NCI-H2171 treated with DMSO at 0.1 percent for 48 hours (cell line): ENCODE measurements at places on chromosomes 11 and 22.

DNA sequence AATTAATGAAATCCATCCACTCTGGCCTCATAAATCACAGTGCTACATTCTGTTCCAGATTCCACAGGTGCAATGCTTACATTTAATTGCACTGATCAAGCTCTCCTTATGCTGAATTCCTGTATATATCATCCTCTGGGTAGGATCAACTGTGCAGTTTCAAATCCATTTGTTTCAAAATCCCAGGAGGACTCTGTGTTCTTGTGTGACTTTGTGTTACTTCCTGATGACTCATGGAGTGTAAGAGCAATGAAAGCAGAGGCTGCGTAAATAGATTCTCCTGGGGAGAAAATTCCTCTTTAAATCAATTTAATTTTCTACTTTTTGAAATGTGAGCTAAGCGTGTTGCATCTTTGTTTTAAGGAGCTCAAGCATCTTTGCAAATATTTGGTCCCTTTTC lies 752.7 kb downstream of the METTL15 start:
- no peak for DNase-seq

- DNase-seq, result no peak
Measured at GRCh38 chr11:72746821-72747220, 5.4 kb downstream of the ARAP1 start.

DNA sequence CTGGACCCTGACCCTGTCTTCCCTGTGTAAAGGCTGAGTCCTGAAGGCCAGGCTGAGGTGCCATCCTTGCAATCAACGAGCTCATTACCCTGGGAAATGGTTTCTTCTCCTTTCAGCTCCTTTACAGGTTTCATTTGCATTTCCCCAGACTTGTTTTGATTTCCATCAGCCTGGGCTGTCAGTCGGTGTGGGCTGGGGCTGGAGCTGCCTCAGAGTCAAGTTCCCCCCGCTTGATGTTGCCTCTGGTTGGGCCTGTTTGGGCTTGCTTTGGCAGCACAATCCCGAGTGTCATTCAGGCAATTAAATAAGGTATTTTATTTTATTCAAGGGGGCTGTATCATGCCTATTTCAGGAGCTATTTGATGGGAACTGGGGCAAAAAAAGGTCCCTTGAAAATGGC lies 424.9 kb downstream of the INSC start:
- no peak for DNase-seq

GRCh38 chr11:26779074-26779865 lies 57.4 kb upstream of the SLC5A12 start:
- no peak for DNase-seq

DNA sequence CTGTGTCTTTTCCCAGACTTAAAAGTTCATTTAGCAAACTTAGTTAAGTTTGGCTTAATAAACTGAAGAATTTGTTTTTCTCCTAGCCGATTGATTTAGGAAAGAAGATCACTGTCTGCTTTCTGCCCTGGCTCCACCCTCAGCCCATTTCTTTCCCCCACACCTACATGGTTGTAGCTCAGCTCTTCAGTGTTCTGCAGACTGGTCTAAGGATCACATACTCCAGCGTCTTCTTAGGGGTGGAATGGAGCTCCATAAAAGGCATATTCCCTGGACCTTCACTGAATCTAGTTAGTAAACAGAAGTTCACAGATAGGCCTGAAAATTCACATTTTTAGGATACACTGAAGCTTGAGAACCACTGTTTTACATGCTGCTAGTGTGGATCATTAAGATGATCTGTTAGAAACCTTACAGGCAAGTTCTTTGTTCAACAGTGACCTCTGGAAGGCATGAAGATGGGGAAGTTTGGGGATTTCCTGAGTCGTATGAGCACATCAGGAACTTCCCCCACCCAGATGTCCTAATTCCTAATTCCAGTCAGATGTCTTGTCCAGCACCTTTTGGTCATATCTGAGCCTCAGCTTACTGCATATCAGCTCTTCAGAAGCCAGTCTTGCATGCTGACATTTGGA lies 16.8 kb downstream of the PIWIL4 start:
- no peak for DNase-seq

DNA sequence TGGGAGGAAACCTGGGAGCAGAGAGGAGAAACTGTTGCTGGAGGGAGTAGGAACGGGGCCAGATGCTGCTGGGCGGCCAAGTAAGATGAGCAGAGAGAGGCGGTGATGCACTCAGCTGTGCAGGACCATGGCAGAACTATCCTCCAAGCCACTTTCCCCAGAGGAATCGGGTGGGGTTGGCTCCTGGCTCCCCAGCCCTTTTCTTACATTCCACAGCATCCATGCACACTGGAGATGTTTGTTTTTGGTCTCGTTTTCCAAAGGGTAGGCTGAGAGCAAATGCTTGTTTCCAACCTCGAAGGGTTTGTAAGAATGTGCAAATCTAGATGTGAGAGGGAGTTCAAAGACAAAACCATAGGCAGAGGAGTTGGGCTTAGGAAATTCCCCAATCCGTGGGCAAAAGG lies 73.2 kb downstream of the DBX1 start:
- DNase-seq, result no peak

DNA sequence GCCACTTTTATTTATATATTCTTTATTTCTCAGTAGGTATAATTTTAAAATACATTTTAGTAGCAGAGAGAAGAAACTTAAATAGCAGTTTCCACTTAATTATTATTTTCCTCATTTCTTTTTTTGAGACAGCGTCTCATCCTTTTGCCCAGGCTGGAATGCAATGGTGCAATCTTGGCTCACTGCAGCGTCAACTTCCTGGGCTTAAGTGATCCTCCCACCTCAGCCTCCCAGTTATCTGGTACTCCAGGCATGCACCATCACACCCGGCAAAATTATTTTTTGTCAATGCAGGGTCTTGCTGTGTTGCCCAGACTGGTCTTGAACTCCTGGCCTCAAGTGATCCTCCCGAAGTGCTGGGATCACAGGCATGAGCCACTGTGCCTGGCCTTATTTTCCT lies 38.3 kb downstream of the ATG13 start:
- no peak for DNase-seq

DNA sequence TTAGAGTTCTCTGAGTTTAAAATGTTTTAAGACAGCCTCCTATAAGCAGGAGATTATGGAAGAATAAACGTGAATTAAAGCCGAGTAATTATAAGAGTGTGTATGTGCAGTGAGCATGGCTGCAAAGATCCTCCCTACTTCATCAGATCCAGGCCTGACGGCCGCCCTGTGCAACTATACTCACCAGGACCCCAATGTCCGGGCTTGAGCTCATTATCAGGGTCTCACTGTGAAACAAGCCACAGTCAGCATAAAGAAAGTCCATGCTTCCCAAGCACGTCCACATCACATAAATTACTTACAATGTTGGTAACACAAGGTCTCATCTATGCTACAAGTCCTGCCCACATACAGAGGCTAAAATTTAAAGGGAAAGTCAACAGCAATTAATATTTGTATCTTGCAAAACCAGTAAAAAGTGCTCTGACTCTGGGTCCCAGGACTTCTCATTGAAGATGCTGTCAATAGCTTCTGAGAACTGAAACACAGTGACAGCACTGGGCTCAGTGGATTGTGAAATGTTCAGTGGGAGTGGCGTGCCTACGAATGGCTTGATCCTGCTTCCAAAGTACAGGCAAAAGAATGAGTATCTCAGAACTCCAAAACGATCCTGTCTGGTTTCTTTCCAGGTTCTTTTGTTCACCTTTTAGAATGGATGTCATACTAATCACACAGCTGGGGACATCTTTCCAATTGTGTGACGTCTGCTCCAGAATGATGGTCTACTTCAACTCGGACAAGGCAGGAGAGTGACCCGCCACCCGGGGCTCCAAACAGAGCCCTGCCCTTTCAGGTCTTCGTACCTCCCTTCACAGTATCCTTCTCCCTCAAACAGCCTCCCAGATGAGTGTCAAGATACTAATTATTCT lies 72.1 kb upstream of the ARFGAP3 start:
- no peak for DNase-seq

- DNase-seq, result no peak
Measured at GRCh38 chr22:23351321-23351720, 171.0 kb downstream of the BCR start.

GRCh38 chr11:7512525-7513233 lies 1.1 kb upstream of the PPFIBP2 start:
- no peak for DNase-seq

DNA sequence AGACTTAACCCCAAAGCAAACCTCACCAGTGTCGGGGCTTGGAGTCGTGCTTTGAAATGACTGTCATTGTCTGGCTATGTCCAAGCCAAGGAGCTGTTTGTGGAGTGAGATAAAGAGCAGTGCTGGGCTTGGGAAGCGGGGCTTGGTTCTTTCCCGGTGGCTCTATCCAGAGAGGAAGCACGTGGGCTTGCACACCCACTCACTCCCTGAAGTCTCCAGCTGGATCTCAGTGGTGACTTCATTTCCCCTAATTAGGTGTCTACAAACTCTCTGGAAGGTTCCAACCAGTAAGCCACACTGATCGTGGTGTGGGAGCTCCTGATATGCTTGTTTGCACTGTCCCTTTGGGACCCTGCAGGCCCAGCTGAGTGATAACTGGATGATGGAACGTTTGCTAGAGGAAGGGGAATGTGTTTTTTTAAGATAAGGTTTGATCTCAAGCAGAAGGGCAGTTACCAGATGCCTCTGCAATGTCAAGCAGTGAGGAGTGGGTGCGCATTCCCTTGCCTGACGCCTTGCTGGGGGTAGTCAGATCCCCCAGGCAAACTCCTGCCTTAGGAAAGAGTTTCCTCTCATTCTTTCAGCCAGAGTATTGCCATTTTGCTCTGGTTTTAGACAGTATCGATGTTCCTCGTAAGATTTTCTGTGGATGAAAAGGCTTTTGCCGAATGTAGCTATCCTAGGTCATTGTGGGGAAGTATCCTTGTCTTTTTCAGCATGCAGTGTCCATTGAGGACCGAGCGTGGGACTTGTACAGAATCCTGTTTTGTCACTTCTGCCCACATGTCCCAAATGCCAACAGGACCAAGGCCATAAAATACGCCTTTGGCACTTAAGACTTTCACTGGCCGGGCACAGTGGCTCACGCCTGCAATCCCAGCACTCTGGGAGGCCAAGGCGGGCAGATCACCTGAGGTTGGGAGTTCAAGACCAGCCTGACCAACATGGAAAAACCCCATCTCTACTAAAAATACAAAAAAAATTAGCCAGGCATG lies 90.9 kb downstream of the MICAL2 start:
- DNase-seq, result no peak

- DNase-seq, result peak; percentile 61
Measured at GRCh38 chr11:62922189-62922589, 1.0 kb upstream of the CHRM1 start.

GRCh38 chr11:396511-396947 lies 2.5 kb downstream of the PKP3 start:
- DNase-seq, result no peak

DNA sequence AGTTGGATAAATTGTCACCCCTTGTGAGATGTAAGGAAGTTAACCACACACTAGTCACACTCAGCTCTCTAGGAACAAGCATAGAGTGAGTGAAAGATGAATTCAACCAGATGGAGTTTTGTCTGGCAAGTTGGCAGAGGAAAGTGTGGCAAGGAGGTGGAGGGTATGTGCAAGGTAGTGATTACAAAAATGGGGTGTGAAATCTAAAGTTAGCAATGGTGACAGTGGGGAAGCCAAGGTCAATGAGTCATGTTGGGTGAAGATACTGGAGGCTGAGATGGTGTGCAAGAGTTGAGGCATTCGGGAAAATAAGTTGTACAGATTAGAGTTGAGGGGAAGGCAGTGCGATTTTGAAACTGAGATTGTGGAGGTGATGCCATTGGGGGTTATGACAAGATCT lies 33.7 kb downstream of the MRGPRX2 start:
- no peak for DNase-seq

DNA sequence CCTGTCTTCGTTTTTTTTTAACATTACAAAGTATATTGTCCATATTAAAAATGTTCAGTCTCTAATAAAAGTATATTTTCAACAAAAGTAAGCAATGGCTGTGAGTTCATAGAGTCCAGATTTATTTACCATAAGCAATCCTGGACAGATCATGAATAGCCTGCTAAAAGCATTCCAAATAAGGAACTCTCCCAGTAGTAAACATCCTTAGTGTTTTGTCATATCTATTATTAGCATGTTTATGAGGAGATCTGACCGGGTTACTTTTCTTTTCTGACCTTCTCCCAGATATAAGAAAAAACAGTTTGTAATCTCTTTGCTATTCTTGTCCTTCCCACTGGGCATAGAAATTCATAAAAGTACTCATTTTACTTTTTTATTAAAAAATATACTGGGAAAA lies 403.9 kb upstream of the ANO3 start:
- DNase-seq, result no peak

DNA sequence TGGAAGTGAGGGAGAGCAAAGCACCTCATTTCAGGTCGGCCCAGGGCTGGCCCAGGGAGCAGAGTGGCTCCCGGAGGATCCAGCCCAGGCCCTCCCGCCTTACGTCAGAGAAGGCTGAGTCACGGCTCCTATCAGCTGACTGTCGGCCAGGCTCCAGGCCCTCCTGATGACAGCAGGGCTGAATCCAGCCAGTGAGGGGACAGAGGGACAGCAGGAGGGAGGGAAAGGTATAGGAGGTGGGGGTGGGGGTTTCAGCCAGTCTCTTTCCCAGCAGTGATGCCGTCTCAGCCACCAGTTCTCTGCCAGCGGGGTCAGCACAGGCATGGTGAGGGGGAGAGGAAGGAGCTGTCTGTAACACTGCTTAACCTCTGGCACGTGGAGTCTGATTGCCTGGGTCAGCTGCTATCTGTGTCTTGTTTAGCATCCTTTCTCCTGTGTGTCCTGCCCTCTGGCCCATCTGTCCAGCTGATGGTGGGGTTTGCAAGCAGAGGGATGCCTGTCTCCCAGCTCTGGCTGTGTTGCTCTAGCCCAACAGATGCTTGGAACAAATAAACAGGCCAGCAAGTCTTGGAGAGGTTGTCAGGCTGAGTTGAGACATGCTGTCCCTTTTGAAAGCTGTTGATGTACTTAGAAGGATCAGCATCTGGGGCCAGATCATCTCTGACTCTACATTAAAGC lies 74.0 kb downstream of the ADAMTS15 start:
- no peak for DNase-seq

DNA sequence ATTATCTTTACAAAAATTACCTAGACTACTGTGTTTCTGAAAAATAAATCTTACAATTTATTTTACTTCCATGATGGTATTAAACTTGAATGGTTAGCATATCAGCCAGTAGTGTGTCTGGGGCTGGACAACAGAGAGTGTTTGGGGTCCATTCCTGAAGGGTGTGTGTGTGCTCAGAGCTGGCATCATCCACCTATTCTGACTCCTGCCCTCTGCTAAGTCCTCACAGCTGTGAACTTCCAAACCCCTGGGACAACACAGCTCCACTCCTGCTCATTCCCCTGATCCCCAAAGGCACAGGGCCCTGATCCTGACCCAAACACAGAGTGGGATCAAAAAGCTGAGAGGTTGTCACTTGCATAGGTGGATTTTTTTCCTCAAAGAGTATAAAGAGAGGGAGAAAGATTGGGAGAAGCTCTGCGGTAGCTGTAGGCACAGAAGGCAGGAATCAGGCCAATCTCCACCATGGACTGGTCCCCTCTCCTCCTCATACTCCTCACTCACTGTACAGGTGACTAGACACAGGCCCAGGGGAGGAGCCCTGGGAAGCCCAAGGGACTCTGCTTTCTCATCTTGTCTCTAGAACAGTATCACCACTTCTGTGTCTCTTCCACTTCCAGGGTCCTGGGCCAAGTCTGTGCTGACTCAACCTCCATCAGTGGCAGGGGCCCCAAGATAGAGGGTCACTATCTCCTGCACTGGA lies 55.7 kb upstream of the TOP3B start:
- DNase-seq, result no peak
